ENCODE measurements at places on chromosomes 4 and X.
A peak's percentile ranks its signal among the peaks of the same experiment; 100 is the strongest.

- DNase-seq, result peak; percentile 20
Observed at GRCh38 chr4:176309772-176310171, 10.0 kb upstream of the SPCS3 start.

- DNase-seq, result peak; percentile 34
Observed at GRCh38 chr4:39514888-39515401, 12.3 kb downstream of the UGDH start.

- no peak for DNase-seq
Observed at GRCh38 chr4:120865985-120866384, 56.5 kb downstream of the PRDM5 start.

DNA sequence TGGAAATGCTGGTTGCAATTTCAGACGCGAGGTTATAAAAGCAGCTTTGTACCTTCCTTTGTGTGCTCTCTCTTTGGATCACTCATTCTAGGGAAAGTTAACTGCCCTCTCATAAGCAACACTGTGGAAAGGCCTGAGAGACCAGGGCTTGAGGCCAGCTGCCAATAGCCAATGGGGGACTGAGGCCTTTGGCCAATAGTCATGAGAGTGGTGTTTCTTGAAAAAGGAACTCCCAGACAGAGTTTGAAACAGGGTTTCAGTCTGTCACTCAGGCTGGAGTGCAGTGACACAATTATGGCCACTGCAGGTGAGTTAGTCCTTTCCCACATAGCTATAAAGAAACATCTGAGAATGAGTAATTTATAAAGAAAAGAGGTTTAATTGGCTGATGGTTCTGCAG, 524.7 kb upstream of the SMIM31 start:
- DNase-seq, result no peak

- peak; percentile 4 for DNase-seq
Observed at GRCh38 chr4:152206646-152207377, 329.1 kb downstream of the FBXW7 start.

- DNase-seq, result no peak
Observed at GRCh38 chr4:16449406-16449805, 223.1 kb upstream of the TAPT1 start.

GRCh38 chr4:186708554-186708953, 15.1 kb downstream of the FAT1 start:
- no peak for DNase-seq

GRCh38 chrX:130594453-130594916, 192.7 kb downstream of the RBMX2 start:
- no peak for DNase-seq

GRCh38 chr4:115042496-115042895, 70.9 kb downstream of the NDST4 start:
- no peak for DNase-seq

- DNase-seq, result no peak
Observed at GRCh38 chrX:139106069-139106468, 394.6 kb upstream of the FGF13 start.

DNA sequence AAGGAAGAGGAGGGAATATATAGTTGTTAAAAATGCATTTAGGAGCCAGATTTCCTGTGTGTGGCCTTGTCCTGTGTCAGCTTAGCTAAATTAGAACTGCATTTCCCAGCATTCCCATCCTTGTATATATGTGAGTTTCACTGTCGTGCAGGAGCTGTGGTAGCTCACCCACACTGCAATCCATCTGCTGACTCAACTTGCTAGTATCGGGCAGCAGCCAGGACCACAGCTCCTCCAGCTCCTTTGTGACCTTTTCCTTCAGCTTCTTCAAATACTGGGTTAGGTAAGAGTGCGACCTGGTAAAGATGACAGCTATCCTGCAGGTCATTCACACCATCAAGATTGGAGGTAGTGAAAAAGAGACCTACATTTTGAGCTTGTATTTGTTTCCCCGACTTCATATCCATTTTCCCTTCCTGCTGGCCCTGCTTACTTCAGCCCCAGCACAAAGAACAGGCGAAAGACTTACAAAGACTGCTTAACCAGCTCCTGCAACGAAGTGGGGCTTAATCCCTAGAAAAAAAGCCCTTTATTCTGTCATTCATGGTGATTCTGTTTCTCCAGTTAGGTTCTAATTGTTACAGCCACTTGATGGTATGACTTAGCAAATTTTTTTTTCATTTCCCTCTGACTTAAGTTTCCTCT, 11.4 kb downstream of the ASIC5 start:
- DNase-seq, result peak; percentile 51

DNA sequence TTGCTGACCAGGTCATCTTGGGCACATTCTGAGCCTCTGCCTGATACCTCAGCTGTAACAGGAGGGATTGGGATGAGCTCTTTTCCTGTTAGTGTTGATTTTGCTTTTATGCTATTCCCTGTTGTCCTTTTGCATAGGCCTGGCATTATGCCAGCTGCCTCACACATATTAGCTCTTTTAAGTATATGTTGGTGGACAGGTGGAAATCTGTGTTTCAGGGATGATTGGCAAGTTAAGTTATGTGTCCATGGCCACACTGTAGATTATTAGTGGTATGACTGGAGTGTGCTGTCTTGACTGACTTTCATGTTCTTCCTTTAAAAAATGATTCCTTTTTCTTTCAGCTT, 28.9 kb downstream of the NSD2 start:
- DNase-seq, result no peak

DNA sequence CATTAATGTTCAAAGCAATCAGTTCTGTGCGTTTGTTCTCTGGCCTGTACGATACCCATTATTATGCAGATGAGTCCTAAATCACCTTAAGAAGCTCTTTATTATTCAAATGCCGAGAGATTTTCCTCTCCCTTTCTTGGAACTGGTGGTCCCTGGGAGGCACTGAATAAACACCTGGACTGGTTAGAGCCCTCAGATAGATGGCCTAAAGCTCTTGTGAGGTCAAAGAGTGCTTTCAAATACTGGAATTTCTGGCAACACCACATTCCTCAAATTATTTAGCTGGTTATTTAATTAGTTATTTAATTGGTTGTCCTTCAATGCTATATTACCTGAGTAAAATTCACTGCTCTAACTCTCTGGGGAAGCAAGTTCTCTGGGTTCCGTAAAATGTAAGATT, 3.0 kb downstream of the ARHGEF38 start:
- DNase-seq, result no peak

DNA sequence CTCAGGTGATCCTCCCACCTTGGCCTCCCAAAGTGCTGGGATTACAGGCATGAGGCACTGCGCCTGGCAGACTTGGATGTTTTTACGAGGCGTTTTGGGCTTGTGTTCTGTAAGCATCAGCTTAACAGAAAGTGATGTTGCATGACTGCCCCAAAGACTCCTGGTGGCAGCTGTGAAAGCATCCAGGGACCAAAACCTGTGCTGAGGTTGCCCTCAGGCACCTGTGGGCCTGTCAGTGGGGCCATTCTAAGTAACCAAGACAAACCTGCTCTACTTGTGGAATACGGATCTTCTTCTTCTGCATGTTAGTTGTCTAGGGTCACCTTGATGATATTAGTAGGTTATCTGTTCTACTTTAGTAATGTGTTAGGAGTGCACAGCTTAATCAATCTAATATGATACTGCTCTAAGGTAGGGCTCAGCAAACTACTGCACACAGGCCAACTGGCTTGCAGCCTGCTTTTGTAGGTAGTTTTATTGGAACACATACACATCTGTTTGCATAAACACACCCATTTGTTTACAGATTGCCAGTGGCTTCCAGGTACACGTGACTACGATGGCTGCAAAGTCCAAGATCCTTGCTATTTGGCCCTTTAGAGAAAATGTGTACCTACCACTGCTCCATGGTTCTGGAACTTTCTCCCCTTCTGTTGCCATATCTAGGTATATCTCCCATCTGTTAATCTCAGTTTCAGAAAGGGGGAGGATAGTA, 136.7 kb downstream of the GPR143 start:
- DNase-seq, result no peak

DNA sequence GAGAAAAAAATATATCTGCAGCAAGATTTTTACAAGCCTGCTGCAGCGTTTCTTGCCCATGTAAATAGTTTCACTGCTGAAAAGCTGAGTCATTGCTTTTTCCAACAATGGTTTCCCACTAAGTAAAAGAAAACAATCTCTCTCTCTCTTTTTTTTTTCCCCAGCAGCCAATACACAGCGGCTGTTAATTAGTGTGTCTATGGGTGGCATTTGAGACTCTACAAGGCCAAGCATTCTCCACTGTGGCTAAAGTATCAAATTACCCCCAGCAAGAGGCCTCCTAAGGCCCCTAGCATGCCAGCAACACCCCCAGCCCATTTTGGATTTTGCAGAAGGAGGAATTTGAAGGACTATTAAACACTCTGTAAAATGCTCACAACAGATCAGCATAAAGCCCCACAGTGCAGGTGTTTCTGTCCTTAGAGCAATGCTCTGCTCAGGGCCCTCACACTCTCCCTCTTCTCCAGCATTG, 837.4 kb downstream of the TRIML1 start:
- peak; percentile 57 for DNase-seq

- DNase-seq, result peak; percentile 47
Observed at GRCh38 chrX:68829582-68830418, 979 bp downstream of the EFNB1 start.

GRCh38 chr4:109735566-109736365, 5.9 kb upstream of the PLA2G12A start:
- DNase-seq, result peak; percentile 41

- DNase-seq, result peak; percentile 85
Observed at GRCh38 chr4:40918330-40918729, 168.6 kb downstream of the NSUN7 start.

DNA sequence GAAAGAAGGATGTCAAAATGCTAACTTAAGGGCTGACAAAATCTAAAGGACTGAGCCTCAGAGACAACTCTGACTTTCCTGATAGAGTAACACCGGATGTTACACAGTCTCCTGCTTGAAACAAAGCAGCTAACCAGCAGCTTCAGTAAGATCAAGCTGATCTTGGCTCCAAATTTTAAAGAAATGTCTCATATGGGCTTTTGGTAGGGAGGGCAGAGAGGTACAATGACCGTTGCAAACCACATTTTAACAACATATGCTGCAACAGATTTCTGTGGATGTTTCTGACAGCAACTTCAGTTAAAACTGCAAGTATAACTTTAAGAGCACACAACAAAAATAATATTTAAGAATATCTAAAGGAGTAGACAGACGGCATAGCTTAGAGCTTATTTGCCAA, 9.1 kb downstream of the RPGR start:
- peak; percentile 26 for DNase-seq

DNA sequence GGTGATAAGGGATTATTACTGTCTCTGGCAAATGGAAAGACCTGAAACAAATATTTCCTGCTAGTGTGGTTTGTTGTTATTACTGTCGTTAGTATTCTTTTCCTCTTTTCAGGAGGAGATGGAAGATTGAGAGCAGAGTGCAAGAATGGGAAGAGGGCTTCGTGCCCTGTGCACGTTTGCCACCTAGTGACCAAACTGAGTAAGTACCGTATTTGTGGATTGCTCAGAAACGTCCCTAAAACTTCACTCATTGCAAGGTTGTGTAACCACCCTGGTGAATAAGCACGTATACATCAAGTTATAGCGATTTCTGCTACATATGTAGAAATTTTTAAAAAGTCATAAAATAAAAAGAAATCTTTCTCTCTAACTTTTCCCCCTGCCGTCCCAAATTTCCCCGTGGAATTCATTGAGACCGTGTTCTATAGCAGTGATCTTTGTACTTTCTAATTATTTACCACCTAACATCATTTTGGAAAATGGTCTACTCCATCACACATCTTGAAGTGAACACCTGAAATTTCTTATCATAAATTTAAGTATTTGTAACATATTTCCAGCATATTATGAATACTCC, 24.3 kb downstream of the LINC00632 start:
- DNase-seq, result peak; percentile 63

- DNase-seq, result peak; percentile 55
Observed at GRCh38 chr4:165308606-165309005, 18.9 kb upstream of the MSMO1 start.

GRCh38 chr4:144906181-144906925, 191.6 kb downstream of the ANAPC10 start:
- peak; percentile 68 for DNase-seq

GRCh38 chr4:84482564-84483563, 16.2 kb downstream of the NKX6-1 start:
- DNase-seq, result peak; percentile 52

DNA sequence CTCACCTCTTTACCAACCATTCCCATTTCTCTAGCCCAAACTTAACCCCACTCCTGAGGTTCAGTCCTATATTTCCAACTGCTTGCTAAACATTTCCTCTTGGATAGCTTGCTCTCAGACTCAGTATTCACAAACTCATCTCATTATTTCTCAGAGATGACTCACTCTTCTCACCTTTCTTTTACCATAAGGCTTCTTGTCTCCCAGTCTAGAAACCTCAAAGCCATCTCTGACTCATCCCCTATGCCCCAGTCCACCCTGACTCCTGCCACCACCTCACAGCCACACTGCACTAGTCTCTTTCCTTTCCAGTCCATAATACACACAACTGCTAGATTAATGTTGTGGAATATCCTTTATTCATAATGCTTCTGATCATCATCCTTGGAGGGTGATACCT, 4.8 kb downstream of the FRMPD3 start:
- DNase-seq, result no peak

DNA sequence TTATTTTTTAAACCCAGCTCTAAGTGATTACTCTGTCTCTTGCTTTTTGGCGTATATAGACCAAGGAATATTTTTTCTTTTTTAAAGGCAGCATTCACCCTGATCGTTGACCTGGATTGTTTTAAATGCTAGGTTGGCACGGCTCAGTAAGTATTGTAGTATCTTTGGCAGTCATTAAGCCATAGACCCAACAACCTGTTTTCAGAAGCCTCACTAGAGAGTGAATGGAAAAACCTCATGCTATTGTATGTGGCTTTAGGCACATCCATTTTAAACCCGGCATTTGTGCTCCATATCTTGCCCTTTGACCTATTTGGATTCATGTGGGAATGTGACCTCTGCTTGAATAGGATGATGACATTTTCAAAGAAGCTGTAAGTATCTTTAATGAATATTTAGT, 183.9 kb downstream of the SNCA start:
- DNase-seq, result no peak

DNA sequence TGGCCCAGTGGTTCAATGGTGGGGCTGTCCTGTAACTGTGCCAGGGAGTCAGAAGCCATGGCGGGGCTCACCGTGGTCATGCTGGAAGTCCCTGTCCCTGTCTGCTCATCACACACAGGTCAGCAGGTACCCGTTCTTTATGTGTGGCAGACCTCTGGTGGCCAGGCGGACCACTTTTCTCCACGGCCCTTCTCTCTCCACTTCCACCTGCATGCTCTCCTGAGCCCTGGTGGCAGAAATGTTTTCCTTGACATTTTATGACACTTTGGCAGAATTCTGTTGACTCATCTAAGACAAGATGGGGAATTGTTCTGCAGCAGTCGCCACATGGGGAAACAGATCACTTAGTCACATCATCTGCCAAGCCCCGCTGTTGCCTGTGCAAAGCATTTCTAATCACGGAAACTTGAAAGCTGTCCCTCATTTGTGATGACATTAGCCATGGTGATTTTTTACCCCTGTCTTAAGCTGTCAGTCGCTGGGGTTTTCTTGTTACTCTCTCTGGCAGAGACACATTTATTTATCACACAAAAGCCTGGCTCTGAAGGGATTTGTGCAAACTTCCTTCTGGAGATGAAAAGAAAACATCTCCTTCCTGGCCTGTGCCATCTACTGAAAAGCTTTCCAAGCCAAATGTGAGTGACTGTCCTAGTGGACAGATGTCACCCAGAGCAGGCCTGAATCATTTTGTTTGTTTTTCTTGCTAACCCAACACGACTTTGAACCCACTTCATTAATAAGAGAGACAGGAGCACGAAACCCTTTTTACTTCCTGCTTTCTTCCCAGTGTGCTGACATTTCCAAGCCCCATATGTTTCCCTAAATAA, 38.8 kb upstream of the STIM2 start:
- no peak for DNase-seq
